ENCODE measurements at places on chromosomes 7 and 10. TPM values are rescaled to one million over a fixed set of nuclear protein-coding genes. Genes with fewer than 3 reads are reported as not detected.

DNA sequence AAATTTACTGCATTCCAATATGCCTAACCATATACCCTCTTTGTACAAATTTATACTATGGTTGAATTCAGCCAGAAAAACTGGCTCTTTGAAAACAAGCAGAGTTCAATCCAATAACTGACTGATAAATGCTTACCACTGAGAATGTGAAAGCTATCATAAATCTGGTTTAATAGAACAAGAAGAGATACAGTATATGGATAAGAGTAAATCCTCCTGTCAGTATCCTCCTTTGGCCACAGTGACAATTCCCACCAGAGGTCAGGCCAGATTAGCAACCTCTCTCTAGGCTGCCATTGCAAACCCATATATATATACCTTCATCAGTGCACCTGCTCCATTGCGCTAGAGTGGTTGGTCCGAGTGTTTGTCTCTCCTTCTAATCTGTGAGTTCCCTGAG is 647.2 kb downstream of the GRM8 start:
- no peak for DNase-seq

GRCh38 chr10:100022403-100022802 is 12.7 kb upstream of the DNMBP start:
- no peak for DNase-seq

- DNase-seq: peak; percentile 64
Measured at GRCh38 chr7:22445140-22445743, 54.7 kb downstream of the STEAP1B start.

DNA sequence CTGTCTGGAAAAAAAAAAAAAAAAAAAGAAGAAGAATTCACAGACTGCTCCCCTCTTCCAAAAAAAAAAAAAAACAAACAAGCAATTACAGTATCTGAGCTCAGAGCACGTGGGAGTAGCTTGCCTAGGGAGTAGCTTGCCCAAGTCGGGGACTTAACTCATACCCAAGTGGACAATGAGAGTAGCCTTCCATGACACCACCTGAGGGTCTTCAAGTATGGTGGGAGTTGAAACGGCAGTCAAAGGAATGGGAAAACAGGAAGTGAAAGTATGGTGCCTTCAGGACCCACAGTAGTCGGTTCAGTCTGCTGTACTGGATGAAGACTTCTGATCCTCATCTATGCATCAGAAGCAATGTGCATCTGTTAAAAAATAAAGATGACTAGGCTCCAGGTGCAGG is 10.6 kb downstream of the VOPP1 start:
- DNase-seq: no peak

GRCh38 chr7:25901658-25902057 is 250.3 kb upstream of the NFE2L3 start:
- DNase-seq: no peak

GRCh38 chr10:51162002-51162401 is 87.7 kb downstream of the PRKG1 start:
- no peak for DNase-seq

DNA sequence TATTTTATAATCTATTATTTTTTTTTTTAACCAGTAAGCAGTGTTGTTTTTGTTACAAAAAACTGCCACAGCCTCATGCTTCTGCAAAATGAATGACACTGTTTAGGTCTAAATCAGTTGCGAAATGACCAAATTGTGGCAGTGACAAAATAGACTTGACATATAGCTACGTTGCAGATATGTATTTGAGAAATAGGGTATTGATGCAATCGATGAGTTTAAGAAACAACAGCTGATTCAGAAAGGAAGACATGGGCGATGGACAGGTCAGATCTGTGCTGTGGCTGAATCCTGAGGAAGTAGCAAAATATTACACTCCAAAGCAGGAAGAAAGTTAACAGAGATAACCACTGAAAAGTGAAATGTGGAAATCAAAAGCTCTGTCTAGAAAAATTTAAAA is 89.0 kb upstream of the STEAP4 start:
- no peak for DNase-seq

GRCh38 chr10:90126256-90126595 is 424.8 kb downstream of the KIF20B start:
- DNase-seq: no peak

GRCh38 chr7:157096286-157097055 is 42.3 kb upstream of the UBE3C start:
- no peak for DNase-seq

GRCh38 chr7:98831641-98832221 is 38.1 kb downstream of the TMEM130 start:
- DNase-seq: no peak

DNA sequence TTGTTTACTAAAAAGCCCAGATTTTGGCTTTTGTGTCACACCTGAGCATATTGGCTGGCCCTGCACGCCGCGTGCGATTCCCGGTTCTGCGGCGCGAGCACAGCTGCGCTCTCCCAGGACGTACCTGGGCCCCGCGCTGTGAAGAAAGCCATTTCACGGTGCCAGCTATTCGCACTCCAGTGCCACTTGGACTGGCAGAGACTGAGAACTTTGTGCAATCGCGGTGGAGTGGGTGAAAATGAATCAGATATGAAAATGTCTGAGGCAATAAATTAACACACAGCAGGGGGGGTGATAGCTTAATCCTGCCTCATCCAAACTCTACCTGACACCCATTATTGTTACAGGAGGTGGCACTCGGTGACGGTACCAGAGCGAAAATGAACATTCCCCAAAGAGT is 330.1 kb upstream of the MGMT start:
- DNase-seq: no peak

DNA sequence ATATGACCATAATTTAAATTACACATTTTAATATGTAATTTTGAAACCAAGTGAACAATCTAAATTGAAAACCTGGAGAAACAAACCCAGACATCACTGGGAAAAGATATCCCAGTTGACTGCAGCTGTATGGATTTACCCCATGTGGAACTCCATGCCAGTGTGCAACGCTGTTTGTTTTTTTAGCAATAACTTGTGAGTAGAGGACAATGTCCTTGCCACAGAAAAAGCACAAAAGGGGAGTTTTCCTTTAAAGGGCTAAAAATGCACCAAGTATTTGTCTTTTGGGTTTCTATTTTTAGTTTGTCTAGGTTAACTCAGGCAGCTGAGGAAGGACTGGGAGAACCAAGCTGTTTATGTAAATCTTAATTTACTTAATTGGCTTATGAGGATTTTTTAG is 15.1 kb upstream of the COL17A1 start:
- DNase-seq: no peak

DNA sequence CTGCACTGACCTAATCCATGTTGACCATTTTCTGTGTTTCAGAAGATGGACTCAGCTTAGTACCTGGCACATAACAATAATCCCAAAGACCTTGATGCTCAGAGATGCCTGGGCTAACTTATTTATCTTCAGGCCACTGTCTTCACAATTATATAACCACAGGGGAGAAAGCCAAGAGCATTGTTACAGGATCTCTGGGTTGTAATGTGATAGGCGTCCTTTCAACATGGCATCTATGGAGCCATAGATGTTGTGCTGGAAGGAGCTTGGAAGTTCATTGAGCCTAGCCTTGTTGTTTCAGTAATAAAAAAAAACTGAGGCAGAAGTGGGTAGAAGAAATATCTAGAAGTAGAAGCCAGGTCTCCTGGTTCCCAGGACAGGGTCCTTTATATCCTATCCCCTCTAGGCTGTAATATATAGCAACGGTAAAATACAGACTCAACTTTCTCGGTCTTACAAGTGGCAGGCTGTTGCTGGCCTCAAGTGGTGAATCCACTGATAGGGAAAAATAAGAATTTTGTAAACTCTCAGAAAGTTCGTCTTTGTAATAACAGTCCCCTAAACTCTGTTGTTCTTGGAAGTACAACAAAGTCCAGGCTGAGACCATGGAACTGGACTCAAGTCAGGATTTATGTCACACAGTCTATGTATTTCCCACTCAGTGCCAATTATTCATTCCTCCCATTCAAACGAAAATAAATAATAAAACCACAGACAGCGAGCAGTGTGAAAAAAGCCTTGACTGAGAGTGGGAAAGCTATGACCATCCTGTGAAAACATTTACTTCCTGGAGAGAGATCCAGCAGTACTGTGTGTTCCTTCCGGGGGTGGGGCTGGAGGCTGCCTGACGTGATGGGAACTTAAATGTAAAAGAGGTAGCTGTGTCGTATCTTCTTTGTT is 277.6 kb downstream of the REEP3 start:
- DNase-seq: peak; percentile 58

- no peak for DNase-seq
Measured at GRCh38 chr7:115940460-115941060, 90.0 kb downstream of the TFEC start.

DNA sequence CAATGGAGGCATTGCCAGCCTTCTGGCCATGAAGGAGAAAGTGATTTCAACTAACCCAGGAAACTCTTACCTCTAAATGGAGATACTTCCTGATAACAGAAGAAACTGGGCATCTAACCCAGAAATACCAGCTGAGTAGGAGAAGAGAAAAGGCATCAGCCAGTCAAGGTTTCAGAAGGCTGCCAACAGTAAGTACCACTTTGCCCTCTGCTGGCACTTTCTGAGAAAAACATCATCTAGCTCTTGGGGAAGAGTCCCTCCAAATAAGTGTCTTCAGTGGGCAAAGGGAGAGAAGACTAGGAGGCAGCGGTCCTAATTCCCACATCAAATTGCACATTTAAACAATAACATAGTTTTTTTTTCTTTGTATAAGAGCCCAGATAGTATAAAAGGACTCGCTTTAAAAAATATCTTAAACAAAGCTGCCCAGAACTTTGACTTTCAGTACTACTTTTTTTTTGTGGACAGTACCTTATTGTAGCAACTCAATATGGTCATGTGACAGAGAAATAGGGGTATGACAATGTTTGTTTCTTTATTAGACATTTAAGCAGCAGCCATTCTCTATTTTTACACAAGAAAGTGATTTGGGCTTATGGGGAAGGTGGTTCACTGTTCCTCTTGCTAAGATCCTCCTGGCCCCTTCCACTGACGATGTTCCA is 157.3 kb downstream of the CTTNBP2 start:
- DNase-seq: no peak

- no peak for DNase-seq
Measured at GRCh38 chr7:147509541-147510200, 1080.9 kb upstream of the C7orf33 start.

GRCh38 chr7:68929781-68930261 is 668.5 kb upstream of the AUTS2 start:
- DNase-seq: no peak

DNA sequence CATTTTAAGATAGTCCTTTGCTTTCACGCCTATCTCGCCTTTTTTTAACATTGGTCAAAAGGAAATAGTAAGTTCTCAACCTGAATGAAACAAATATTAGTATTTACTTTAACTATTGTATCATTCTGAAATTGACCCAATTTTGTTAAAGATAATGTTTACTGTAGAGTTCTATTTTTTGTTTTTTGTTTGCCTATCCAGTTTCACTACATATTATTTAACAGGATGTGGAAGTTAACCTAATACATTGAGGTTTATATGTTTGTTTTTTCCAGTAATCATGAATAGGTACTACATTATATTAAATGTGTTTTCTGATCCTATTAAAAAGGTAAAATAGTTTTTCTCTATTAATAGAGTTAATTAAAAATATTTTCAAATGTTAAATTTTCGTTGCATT is 26.5 kb downstream of the ACSM6 start:
- no peak for DNase-seq

- no peak for DNase-seq
Measured at GRCh38 chr10:85284778-85285770, 956.7 kb downstream of the CCSER2 start.

DNA sequence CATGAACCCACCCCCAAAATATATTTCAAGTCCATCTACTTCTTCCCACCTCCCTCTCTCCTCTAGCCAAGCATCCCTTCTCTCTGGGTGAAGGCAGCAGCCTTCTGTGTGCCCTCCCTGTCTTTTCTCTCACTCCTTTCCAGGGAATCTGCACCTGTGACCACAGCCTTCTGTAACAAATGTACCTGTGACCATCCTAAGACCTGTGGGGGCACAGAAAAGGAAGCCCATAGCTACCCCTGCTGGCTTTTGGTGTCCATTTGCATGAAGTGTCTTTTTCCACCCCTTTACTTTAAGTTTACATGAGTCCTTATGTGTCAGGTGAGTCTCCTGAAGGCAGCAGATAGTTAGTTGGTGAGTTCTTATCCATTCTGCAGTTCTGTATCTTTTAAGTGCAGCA is 2.0 kb upstream of the TBXAS1 start:
- DNase-seq: no peak

Gene HOXA5
- 22.0 TPM for total RNA-seq

Gene CUBN
- total RNA-seq: 6.8 TPM

Gene CNNM1
- total RNA-seq: not detected

Gene OR6V1
- total RNA-seq: not detected

Gene OPN1SW
- not detected for total RNA-seq

Gene MAGI2
- 4.0 TPM for total RNA-seq

Gene IL15RA
- 24.8 TPM for total RNA-seq

Gene PTF1A
- not detected for total RNA-seq

Gene ABCC2
- total RNA-seq: 0.96 TPM

Measured in ascending aorta (tissue), 2 donors.